ENCODE measurements at places on chromosomes 3 and 15.

- no peak for DNase-seq
These were observed 2.4 kb downstream of the MYLK start for GRCh38 chr3:123881771-123882170.

DNA sequence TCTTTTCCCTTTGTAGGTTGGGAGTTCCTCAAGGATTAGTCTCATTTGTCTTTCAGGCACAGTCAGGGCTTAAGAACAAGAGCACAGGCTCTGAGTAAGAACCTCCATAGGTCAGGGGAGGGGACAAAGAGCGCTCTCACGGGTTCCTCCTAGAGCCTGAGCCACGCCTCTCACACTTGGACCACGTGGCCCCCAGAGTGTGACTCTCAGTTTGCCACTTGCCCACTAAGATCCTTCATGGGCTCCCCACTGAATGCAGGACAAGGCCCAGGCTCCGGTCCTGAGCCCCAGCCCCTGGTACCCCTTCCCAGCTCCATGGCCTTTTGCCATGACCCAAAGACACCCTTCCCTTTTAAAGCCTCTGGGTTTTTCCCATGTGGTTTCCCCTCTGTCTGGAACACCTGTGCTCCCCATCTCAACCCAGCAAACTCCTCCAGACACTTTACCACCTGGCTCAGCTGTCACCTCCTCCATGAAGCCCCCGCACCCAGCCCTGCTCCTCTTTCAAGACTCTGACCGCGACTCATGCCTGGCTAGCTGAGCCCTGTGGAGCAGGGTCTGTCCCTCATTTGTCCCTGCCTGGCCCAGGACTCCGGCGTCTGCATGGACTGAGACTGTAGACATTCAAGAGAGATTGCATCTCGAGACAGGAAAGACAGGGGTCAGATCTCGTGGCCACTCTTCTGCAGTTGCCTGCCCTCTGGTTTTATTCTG is 32.7 kb downstream of the IQSEC1 start:
- DNase-seq = no peak

- no peak for DNase-seq
These were observed 23.3 kb downstream of the SEC22A start for GRCh38 chr3:123225016-123225415.

- no peak for DNase-seq
These were observed 1087.1 kb upstream of the ALCAM start for GRCh38 chr3:104279617-104280016.

- DNase-seq = no peak
These were observed 294.0 kb downstream of the RORA start for GRCh38 chr15:60935130-60935529.

GRCh38 chr3:127812151-127812550 is 10.2 kb downstream of the MGLL start:
- DNase-seq = no peak

DNA sequence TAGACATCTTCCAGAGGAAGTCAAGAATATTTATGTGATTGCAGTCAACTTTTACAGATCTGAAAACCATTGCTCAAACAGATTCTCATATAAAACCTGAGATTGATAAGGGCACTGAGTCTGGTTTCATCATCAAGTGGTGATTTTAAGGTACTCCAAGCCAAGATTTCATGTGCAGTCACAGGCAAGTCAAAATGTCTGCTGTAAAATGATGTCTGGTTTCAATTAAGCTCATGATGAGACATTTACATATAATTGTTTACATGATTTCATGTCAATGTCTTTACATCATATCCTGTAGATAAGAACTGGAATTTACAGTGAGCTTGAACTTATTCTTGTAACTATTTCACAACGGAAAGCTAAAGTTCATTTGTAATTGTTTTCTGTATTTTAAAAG is 1215.5 kb downstream of the ROBO2 start:
- no peak for DNase-seq

DNA sequence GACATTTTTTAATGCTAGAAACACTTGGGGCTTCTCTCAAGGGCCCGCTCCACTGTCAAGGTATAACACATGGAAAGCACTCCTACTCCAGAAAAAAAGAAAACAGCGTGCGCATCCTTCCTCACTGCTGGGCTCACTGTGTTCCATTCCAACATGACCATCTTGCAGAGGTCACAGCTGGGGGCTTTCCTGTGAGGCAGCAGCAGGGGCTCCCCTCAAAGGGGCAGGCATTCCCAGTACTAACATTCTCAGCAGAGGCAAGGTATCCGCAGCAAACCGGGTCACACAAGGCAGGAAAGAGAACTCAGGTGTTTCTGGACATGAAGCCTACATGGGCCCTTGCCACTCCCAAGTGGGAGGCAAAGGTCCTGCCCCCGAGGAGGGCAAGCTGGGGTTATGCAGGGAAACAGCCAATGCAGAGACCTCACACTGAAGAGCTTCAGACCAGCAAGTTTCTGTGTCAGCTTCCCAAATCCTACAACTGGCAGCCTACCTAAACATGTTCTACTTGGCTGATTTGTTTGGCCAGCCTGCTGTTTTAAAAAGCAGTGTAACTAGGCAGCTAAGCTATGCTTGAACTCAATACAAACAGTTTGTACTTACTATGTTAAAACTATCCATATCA is 6.4 kb downstream of the BDH1 start:
- DNase-seq = no peak

DNA sequence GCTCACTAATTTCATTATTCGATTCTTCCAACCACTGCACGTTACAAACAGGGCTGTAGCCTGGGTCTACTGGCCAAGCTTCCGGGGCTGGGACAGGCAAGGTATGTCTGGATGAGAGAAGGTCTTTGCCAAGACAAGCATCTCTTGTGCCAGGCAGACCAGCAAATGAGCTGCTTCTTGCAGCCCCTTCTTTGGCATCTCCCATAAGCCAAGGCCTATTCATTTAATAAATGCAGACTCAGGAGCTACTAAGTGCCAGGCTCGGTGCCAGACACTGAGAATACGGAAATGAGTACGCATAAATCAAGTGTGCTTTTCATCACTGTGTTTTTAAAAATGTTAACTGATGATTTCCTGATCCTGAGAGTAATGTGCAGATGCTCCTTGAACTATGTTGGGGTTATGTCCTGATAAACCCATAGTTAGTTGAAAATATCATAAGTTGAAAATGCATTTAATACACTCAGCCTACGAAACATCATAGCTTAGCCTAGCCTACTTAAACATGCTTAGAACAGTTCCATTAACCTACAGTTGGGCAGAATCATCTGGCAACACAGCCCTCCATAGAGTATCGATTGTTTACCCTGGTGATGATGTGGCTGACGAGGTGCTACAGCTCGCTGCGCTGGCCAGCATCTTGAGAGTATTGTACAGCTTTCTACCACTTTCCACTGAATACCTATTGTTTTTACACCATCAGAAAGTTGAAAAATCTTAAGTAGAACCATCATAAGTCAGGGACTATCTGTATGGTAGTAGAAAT is 135.0 kb upstream of the CTDSPL start:
- DNase-seq = no peak

- no peak for DNase-seq
These were observed 330.6 kb upstream of the MCTP2 start for GRCh38 chr15:93900476-93901400.

GRCh38 chr3:115211810-115212492 is 64.9 kb upstream of the ZBTB20 start:
- DNase-seq = no peak

DNA sequence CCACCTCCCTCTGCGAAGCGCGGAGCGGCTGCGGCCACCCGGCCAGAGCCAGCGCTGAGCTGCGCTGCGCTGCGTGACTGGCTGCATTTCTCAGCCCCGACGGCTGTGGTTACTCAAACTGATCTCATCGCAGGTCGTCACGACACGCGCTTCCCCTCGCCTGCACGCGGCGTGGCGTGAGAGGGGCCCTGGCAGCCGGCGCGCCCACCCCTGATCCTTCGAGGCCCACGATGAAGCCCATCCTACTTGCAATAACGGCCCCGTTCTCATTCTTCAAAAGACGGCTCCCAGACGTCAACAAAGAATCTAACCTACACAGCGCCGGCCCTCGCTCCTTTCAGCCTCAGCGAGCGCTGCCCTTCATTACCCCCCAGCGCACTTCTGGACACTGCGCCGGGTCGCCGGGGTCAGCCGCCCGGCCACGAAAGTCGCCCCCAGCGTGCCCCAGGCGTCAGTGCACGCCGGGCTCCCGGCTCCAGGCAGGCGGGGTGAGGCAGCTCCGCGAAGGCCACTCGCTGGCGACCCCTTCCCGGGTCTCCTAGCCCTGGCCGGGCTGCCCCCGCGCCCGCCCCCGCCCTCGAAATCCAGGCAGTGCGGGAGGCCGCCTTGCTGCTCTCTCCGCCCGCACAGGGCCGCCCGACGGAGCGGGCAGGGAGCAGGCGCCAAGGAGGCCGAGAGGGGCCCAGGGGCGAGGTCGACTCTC is 9.9 kb upstream of the LEKR1 start:
- peak; percentile 15 for DNase-seq

- DNase-seq = no peak
These were observed 92.2 kb upstream of the TNFAIP8L3 start for GRCh38 chr15:51186891-51187290.

GRCh38 chr3:156633335-156633734 is 41.1 kb upstream of the TIPARP start:
- DNase-seq = no peak

- DNase-seq = no peak
These were observed 425.6 kb upstream of the NECTIN3 start for GRCh38 chr3:110646055-110646454.

DNA sequence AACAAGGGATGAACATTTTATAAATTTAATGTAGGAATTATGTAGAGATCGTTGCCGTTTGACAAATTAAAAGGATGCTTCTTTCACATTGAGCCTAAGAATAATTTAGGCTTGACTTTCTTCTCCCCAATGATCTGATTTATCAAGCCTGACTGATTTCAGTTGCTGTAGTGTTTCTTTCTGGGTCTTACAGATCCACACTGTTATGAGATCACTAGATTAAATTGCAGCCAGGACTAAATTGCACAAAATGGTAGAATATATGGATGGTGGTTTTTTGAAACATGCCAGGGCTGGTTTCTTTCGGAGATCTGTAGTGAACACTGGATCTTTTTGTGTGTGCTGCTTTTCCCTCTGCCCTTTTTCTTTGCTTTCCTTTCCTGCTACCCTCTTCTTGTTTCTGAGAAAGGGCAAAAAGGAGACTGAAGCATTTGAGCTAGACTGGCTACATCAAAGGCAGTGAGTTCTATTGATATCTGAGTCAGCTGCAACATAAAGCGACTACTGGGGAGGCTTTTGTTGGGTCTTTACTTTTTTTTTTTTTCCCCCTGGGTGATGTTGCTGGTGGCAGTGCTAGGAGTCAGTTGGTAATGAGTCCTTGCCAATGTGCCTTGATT is 83.0 kb downstream of the AKAP13 start:
- no peak for DNase-seq

GRCh38 chr3:176906046-176906905 is 291.0 kb downstream of the TBL1XR1 start:
- DNase-seq = no peak

GRCh38 chr3:24521420-24522145 is 26.9 kb upstream of the THRB start:
- DNase-seq = no peak

DNA sequence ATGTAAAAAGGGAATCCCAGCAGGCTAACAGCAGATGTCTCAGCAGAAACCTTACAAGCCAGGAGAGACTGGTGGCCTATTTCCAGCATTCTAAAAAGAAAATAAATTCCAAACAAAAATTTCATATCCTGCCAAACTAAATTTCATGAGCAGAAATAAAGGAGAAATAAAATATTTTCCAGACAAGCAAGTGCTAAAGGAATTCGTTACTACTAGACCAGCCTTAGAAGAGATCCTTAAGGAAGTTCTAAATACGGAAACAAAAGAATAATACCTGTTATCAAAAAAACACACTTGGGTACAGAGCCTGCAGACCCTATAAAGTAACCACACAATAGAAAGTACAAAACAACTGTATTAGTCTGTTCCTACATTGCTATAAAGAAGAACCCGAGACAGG is 41.4 kb downstream of the HDGFL3 start:
- DNase-seq = no peak

GRCh38 chr3:159881828-159882309 is 106.8 kb upstream of the IL12A start:
- DNase-seq = no peak

Data from stimulated activated CD4-positive, alpha-beta T cell treated with anti-CD3 and anti-CD28 coated beads, Interleukin-1b, Interleukin-23, amount 100 ng/mL, for 1 hour (primary cell).